Glutamatergic neuron (in vitro differentiated cells): ENCODE measurements at places on chromosomes 2 and 18.
A peak's percentile ranks its signal among the peaks of the same experiment; 100 is the strongest.

DNA sequence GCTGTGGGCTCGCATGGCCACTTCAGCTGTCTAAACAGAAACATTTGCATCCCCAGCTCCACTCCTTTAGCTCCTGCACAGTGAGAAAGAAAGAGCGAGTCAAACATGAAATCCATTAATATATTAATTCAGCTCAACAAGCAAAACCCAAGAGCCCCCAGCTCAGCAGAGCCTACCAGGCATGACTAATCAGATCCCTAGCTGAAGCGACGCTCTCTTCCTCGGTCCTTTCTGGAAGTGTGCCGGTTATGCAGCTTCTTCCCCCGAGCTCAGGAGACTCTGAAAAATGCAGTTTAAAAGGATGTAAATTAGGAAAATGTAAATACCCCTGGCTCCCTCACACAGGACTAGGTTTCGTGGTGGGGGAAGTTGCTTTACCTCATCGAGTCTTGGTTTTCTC is 221.5 kb downstream of the ANKRD30B start:
- DNase-seq: no peak

- DNase-seq: no peak
Observed at GRCh38 chr2:192957425-192957824, 762.7 kb upstream of the TMEFF2 start.

DNA sequence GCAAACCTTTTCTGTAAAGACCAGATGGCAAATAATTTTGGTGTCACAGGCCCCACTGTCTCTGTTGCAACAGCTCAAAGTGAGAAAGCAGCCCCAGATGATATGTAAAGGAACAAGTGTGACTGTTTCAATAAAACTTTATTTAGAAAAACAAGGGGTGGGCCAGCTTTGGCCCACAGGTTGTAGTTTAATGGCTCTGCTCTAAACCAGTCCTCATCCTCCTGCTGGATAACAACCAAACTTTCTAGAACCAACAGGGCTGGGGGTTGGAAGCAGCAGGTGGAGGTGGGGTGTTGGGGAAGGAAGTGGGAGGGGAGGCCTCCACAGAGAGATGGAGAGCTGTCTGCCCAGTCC is 28.8 kb upstream of the INHBB start:
- no peak for DNase-seq

- DNase-seq: peak; percentile 64
Observed at GRCh38 chr2:169141713-169142352, 72.5 kb downstream of the DHRS9 start.

DNA sequence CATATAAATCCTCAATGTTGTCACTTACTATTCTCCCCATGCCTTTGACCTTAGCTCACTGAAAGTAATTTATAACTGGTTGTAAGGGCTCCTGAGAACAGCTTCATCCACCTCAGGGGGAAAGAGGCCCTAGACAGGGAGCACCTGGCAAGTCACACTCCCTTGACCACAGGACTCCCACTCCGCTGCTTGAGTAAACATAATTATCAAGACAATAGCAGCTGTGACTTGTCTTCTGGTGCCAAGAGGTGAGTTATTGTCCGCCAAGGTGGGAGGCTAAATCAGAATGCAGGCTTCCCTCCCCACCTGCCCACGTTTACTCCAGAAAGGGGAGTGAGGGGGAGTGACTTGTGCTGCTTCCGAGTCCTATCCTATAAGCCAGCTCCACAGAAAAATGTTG is 230.6 kb upstream of the LRATD1 start:
- DNase-seq: no peak

- no peak for DNase-seq
Observed at GRCh38 chr2:149037851-149038250, 648 bp upstream of the LYPD6B start.

DNA sequence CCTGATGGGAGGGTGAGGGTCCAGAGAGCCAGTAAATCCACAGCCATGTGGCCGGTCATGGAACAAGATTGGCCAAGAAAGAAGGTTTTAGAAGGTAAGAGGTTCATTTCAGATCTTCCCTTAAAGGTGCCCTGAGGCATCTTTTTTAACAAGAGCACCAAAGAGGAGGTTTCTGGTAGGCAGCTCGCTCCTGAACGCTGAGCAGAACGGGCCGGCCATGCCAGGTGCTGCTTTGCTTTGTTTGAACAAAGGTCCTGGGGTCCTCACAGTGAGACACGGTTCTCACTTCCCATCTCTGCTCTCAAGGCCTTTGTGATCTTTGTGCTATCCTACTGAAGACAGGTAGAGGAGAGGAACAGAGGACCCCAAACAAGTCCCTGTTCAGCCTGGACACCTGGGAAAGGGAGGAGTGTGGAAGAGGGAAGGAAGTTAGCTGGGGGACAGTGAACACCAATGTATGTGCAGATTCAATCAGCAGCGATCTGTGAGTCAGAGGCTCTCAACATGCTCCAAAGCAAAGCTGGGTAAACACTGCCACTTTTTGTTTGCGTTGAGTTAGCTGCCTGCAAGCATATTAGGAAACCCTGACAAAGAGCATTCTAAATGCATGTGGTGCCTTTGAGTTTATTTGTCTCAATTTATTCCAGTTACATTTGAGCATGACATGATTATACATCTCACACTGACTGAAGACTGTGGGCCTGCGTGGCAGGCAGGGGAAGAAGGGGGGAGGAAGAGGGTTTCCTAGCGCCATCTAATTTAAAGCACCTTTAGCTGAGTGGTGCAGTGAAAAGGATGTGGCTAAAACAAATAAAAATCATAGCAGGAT is 102.4 kb downstream of the ASB1 start:
- no peak for DNase-seq

DNA sequence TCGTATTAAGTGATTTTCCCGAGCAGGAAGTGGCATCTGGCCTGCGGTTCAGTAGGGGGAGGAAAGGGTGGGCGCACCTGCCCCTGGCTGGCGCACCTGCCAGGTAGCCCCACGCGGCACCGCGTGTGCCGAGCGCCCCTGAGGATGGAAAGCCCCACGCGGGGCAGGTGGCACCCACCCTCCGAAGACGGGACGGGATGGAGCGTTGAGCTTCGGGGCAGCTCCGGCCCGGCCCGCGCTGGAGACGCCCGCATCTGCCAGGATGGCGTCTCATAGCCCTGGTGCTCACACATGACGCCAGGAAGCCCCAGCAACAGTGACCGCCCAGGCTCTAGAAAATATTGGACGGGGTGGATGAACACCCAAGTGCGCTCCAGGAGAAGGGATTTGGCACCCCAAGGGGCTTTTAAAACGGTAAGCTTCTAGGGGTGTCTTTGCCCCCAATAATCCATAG is 2.5 kb upstream of the NFATC1 start:
- no peak for DNase-seq
